GM04504 (cell line): ENCODE measurements at places on chromosomes 5 and 9.

DNA sequence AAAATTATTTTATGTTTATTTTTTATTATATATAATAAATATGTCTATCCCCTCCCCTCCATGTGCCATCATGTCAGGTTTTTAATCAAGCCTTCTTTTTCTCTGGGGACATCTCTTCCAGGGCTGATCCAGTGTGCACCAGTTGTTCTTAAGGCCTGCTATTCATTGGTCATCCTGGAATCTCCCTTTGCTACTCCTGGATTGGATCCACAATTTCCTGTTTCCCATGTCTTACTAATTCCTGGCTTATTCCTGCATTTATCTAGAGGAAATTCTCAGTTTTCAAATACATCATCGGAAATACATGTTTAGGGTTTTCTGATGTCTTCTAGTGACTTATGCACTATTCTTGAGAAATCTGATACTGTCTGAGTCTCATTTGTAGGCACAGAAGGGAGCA lies 56.8 kb downstream of the ANGPTL2 start:
- peak; percentile 40 for DNase-seq

GRCh38 chr9:123947326-123947725 lies 17.4 kb upstream of the DENND1A start:
- no peak for DNase-seq

DNA sequence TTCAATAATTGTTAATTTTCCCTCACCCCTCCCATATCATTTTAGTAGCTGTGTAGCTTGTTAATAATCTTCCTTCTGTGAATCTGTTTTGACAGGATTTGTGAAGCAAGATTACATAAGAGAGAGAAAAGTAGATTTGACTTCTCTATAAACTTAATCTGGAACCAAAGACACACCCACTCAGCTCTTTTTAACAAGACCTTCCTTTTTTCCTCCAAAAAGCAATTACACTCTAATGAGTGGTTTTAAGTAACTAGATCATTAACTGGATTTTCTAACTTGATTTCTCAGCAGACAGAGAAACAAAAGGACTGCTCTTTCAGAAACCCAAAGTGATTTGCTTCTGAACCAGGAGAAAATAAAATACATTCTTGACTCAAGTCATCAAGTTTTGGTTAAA lies 21.9 kb downstream of the RFK start:
- no peak for DNase-seq

GRCh38 chr9:94148419-94148818 lies 64.2 kb downstream of the PTPDC1 start:
- no peak for DNase-seq

- DNase-seq: no peak
Measured at GRCh38 chr5:40634154-40634553, 45.6 kb upstream of the PTGER4 start.

- no peak for DNase-seq
Measured at GRCh38 chr9:120702075-120702474, 12.2 kb downstream of the MEGF9 start.

DNA sequence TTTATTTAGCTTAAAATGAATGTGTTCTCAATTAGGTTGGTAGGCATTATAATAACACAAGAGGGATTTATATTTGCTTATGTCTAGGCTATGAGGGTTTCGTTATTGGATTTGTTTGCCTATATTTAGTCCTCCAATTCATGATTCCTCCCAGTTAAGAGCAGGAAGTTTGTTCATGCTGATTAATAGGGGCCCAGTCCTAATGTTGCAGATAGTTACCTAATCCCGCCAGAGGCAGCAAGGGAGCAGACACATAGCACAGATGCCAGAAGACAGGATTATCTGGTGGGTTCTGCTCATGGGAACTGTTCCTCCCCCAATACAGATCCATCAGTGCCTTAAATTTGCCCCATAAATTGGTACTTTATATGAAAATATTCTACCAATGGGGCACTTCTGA lies 100.8 kb upstream of the TLE4 start:
- DNase-seq: no peak

GRCh38 chr9:81530846-81531245 lies 158.5 kb downstream of the TLE1 start:
- no peak for DNase-seq

DNA sequence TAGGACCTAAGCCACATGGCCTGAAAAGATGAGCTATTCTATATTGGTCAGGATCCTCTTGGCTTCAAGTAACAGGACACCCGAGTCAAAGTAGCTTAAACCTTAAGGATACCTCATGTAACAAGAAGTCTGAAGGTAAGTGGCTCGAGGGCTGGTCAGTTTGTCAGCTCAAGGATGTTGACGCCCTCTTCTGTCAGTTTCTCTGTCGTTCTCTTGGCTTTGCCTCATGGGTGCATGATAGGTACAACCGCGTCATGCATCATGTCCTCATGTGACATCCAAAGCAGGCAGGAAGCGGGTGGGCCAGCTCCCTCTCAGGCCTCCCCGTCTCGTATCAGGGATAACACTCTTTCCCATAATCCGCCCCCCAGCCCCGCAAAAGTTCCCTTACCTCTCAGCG lies 22.1 kb upstream of the TCERG1 start:
- no peak for DNase-seq

GRCh38 chr5:116411101-116411571 lies 163.5 kb downstream of the SEMA6A start:
- DNase-seq: no peak

- DNase-seq: no peak
Measured at GRCh38 chr5:178832618-178833201, 27.0 kb upstream of the ZNF354B start.

GRCh38 chr5:163821142-163821541 lies 315.7 kb downstream of the MAT2B start:
- DNase-seq: no peak

- DNase-seq: no peak
Measured at GRCh38 chr9:21521448-21521847, 39.3 kb upstream of the IFNE start.

DNA sequence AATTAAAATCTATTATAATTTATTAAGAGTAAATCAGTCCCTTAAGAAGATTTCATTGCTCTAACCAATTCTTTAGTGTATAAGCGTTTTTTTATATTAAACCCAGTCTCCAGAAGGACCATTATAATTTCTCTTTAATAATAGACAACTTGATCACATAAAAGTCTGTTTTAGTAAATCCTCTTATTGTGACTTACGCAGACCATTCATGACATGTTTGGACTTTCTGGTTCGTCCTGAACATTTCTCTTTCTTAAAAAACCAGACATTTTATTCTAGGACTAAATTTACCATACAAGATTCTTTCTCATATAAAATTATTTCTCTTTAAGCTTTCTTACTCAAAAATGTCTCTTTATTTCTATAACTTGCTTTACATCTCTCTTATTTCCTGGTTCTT lies 196.2 kb upstream of the RAI14 start:
- DNase-seq: no peak

DNA sequence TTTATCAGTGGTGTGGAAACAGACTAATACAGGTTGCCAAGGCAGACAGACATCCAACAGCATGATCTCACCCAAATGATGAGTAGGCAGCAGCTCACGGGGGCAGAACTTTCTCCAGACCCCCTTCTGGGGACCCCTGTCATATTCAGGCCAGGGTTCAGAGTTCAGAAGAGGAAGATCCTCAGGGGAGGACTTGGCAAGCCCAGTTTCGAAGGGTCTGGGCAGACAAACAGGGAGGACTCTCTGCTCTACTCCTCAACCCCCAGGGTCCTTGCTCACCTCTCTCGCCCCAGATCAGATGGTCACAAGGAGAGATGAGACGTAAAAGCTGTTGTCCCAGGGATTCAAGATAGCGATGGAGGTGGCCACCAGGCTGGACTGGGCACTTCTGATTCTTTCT lies 215.1 kb upstream of the MVB12B start:
- DNase-seq: no peak

GRCh38 chr5:23269981-23270380 lies 237.4 kb upstream of the PRDM9 start:
- no peak for DNase-seq

DNA sequence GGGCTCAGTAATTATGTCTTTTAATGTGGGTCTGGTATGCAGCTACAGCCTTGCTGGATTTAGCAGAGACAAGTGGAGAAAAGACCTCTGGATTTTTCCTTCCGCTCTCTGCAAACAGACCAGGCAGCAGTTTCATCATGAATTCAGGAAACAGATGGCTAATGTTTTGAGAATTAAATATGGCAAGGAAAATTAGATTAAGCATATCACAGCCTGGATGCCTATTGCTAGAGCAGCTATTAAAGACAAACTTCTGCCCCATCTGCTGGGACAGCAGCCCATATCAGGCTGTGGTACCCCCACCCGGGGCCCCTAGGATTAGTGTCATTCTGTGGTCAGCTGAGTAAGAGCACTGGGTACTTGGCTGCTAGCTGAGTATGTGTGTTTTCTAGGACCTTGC lies 6.2 kb downstream of the SKP2 start:
- DNase-seq: no peak

DNA sequence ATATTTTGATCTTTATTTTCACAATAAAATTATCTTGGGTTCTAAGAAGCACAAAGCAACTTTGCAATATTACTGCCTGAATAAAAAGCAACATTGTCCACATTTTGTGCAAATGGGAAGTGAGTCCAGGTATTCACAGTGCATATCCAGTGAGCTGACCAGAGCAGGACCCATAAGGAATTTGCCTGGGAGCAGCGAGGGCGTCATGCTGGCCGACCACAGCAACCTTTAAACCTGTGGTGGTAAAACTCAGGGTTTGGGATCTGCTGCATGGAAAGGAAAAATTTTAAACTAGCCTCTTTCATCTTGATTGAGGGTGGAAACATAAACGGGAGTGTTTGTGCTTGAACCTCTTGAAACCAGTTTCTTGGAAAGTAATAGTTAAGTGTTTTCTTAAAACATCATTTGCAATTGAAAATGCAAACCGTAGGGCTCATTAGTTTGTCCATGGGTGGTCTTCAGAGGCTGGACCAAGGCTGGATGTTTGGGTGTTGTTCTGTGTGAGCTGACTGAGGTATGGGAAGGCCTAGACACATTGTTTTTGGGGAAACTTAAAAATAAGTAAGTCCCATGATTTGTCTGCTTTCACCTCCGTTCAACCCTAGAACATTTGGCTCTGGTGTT lies 85.0 kb upstream of the ANKH start:
- DNase-seq: no peak

- no peak for DNase-seq
Measured at GRCh38 chr5:16489322-16489791, 23.8 kb upstream of the ZNF622 start.

DNA sequence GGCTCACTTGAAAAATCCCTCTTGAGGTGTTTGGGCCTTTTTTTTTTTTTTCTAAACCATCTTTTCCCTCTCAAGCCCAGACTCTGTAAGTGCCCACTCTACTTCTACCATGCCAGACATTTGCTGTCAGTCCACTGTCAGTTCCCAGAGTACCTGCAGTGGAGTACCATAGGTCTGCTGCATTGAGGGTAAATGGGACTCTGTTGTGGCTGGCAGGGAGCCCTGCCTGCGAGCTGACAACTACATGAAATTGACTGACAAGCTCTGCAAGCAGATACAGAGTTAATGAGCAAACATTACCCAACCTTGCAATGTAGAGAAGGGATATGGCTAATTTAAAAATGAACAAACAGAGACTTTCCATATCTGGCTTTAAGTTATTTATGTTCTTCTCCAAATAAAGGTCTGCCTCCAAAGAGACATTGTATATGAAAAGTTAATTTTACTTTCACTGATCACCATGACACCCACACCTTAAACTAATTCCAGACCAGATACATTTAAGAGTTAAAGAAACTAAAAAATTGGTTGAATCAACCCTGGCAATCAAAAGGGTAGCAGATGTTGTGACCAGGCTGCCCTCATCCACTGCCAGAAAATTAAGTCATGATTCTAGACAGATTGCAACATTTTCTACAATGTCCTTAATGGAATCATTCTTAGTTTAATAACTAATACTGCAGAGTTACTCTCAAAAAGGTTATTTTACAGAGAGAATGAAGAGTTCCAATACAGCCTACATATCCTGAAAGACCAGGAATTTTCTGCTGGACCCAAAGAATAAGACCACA lies 100.4 kb upstream of the PAM start:
- DNase-seq: no peak

DNA sequence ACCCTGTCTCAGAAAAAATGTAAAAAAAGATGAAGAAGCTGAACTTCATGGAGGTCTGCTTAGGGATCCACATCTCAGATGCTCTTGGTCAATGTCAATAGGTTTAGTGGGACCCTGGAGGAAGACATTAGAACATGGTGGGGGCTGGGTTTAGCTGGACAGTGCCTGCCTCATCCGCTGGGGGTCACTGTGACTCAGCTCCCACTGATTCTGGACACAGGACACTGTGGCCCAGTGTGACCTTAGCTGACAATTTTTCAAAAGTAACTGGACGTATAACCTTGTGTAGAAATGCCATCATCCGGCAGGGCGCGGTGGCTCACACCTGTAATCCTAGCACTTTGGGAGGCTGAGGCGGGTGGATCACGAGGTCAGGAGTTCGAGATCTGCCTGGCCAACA lies 7.3 kb upstream of the HNRNPAB start:
- no peak for DNase-seq

GRCh38 chr9:87336407-87336806 lies 161.3 kb upstream of the DAPK1 start:
- DNase-seq: no peak

GRCh38 chr5:141680178-141680577 lies 1.9 kb downstream of the ARAP3 start:
- DNase-seq: no peak

DNA sequence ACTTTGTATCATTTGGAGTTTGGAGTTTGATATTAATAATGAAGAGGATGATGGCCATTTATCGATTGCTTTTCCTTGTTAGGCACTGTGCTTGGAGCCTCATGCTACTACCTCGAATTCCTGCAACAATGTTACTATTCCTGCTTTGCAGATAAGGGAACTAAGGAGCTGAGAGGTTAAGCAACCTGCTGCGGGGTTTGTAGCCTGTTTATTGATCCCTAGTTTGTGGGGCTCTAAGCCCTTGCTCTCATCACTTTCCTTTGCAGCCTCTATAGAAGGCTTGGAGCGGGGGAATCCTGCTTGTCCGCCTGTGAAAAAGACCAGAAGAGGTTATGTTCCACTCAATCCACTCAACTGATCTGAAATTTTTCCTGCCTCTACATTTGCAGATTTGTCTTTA lies 15.8 kb downstream of the ARHGEF28 start:
- DNase-seq: no peak
